Gastrocnemius medialis (tissue), 4 donors: ENCODE measurements at places on chromosomes 1 and 21. TPM values are rescaled to one million over a fixed set of nuclear protein-coding genes. Genes with fewer than 3 reads are reported as not detected.

GRCh38 chr1:228099331-228099732 lies 3.8 kb downstream of the C1orf35 start:
- no peak overlapping the region for H3K27ac ChIP-seq
- H3K27me3 ChIP-seq = no peaks in the 10 kb centered on the region
- H3K4me3 ChIP-seq = no peak overlapping the region
- H3K36me3 ChIP-seq = peaks cover 34% of the 10 kb centered on the region

The STX12 gene
- total RNA-seq = 28.1 TPM

The TNFSF4 gene
- 0.25 TPM for total RNA-seq

The NBPF15 gene
- total RNA-seq = 1.6 TPM

DNA sequence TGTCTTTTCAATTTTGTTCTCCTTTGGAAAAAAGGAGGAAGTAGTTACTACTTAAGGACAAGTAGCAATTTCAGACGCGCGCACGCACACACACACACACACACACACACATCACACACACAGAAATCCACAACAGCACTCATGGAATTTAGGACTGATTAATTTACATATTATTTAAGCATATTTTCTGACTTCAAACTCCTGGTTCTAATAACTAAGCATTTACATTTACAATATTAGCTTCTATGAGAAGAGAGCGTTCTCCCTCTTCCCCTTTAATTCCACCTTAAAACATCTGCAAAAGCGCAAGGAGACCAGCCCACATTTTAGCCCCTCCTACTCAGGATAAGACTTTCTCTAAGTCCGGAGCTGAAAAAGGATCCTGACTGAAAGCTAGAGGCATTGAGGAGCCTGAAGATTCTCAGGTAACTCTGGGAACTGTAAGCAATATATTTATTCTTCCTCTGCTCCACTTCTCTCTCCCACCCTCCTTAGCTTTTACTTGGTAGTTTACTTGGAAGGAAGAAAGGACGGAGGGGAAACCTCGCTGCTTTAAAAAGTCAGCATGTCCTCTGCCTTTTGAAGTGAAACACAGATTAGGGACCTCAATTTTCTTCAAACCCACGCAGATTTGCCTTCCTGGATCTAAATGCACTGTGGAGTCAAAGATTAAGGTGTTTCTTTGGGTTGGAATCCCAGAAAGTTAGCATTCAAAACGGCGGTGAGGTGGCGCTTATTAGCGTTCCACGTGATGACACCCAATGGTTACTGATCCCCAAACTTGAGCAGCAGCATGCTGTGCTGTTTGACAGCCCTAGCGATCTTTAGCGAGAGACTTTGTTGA lies at the start of gene PLA2G4A:
TSS of gene PLA2G4A (plus strand) at position 339 of the 844 bp plus-strand sequence. CDS start 25,406 bp downstream, outside the sequence.
- no peaks in the 10 kb centered on the region for H3K4me1 ChIP-seq
- H3K27ac ChIP-seq = peak within 1 kb of the TSS; percentile 32
- no peaks in the 10 kb centered on the region for H3K27me3 ChIP-seq
- H3K36me3 ChIP-seq = no peaks in the 10 kb centered on the region

The WNT2B gene
- 0.34 TPM for total RNA-seq

GRCh38 chr1:235045921-235046601 lies 82.6 kb downstream of the TOMM20 start:
- DNase-seq = no peak
- peaks cover 31% of the 10 kb centered on the region for H3K4me1 ChIP-seq
- H3K36me3 ChIP-seq = no peaks in the 10 kb centered on the region
- H3K4me3 ChIP-seq = no peak overlapping the region

DNA sequence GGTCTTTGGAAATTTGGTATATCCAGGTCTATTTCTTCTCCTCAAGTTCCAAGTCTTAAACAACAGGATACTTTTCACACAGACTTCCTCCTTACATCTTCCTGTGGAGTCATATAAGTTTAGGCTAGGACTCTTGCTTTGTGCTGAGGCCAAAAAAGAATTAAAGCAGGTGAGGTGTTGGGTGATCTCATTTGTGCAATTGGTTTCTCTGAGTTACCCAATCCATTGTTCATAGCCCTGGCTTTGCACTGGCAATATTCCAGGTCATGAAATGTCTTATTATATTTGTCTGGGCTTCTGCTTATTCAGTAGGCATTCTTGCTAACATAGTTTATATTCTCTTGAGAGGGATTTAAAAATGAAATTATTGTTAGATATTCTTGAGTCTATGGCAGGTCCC lies 14.1 kb upstream of the KIAA0040 start:
- no peak for DNase-seq
- H3K27me3 ChIP-seq = no peaks in the 10 kb centered on the region
- H3K4me3 ChIP-seq = no peak overlapping the region
- no peaks in the 10 kb centered on the region for H3K36me3 ChIP-seq
- H3K4me1 ChIP-seq = peaks cover 38% of the 10 kb centered on the region
- H3K27ac ChIP-seq = no peak overlapping the region

The LPAR3 gene
- not detected for total RNA-seq
